Sciatic nerve (tissue), 2 donors: ENCODE measurements at places on chromosomes 6 and 20.

DNA sequence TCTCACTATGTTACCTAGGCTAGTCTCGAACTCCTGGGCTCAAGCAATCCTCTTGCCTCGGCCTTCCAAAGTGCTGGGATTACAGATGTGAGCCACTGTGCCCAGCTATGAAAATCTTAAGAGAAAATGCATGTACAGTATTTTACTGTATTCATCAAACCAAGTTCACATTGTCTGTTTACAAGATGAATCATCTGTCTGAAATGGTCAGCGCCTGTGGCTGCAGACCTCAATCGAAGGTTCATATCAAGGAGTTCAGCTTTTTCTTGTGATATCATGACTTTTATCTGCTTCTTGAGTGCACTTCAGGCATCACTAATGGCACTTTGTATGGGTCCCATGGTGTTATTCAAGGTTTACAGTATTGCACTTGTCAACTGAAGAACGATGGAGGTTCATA, 155.1 kb downstream of the SLC16A10 start:
- no peak for DNase-seq

DNA sequence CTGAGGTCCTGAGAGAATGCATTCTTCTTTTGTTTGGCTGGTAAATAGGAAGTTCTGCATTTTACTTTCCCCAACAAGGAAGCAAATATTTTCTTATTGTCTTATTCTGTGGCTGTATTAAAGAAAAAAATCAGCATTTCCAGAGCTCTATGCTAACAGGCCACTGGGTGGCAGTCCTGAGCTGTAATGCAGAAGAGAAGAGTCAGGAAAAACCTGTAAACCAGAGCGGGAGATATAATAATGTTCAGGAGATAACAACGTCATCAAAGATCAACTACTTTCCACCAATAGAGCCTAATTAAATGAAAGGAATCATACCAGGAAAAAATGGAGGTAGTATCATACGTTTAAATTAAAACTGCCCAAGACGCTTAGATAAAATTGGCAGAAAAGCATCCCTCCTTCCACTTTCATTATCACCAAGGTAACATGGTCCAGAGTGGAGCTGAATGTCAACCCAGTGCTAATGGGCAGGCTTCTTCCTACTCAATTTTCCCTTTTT, 55.6 kb upstream of the CARMIL1 start:
- DNase-seq = peak; percentile 84

DNA sequence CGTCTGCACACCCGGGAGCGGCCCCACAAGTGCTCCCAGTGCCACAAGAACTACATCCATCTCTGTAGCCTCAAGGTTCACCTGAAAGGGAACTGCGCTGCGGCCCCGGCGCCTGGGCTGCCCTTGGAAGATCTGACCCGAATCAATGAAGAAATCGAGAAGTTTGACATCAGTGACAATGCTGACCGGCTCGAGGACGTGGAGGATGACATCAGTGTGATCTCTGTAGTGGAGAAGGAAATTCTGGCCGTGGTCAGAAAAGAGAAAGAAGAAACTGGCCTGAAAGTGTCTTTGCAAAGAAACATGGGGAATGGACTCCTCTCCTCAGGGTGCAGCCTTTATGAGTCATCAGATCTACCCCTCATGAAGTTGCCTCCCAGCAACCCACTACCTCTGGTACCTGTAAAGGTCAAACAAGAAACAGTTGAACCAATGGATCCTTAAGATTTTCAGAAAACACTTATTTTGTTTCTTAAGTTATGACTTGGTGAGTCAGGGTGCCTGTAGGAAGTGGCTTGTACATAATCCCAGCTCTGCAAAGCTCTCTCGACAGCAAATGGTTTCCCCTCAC, 21.0 kb downstream of the PRDM1 start:
- DNase-seq = no peak

DNA sequence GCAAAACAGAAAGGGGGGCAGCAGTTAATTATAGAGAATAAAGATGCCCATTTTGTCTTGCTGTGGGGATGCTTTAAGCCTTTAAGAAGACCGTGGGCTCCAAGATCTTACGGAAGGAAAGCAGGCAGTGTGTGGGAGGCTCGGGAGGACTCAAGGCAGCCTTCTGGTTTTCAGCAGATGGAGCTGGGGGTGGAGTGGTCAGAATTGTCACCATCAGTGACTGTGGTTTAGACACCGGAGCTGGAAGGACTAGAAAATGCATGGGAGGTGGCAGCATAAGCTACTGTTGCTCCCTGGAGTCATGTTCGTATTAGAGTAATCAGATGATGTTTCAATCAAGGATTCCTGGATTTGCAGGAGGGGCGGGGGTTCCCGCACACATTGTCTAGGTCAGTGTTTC, 3.7 kb downstream of the PHACTR1 start:
- no peak for DNase-seq

DNA sequence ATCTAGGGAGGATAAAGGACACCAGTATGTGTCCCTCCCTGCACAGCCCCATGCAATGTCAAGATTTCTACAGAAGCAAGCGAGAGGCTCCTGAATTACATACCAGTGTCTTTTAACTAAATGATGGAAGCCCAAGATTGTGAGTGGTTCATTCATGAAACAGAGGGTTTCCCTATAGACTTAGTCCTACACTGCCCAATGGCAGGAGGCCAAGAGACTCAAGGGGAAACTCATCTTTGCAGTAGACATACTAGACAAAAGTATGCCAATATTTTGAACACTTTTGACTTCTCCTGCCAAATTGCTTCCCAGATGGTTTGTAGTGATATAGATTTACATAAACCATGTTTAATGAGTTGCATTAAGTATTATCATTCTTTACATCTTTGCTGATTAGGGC, 557.2 kb upstream of the JAG1 start:
- no peak for DNase-seq

DNA sequence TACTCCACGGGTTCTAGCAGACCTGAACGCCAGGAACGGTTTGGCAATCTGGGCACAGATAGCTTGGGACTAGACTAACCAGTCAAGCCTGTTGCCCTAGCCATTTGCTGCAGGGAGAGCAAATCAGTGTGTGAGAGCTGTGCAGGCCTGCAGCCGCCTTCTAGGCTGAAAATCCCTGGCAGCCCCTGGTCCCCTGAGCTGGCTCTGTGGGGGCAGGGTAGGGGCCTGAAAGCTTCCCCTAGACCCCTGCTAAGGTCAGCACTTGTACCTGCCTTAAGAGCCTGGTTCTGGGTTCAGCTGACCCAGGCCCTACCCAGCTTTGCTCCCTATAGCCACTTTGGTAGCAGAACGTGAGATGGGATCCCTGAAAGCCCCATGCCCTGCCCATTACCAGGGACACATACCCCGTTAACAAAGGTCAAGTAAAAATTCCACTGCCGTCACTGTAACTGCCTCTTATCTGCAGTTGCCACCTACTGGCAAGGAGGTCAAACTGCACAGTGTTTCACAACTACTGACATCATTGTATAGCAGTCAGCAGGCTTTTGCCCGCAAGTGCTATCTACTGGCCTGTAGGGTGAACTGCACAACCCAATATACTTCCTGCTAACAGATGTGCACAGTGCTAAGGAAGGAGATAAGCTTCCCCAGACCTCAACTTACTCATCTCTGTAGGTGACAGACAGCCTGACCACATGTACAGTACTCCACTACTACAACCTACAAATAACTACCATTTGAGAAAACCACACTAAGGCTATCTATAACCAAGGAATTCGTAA, 95.1 kb upstream of the OLIG3 start:
- no peak for DNase-seq

- DNase-seq = no peak
Measured at GRCh38 chr6:144263786-144264185, 21.3 kb upstream of the UTRN start.

GRCh38 chr20:57251344-57251743, 15.1 kb downstream of the BMP7 start:
- DNase-seq = no peak

DNA sequence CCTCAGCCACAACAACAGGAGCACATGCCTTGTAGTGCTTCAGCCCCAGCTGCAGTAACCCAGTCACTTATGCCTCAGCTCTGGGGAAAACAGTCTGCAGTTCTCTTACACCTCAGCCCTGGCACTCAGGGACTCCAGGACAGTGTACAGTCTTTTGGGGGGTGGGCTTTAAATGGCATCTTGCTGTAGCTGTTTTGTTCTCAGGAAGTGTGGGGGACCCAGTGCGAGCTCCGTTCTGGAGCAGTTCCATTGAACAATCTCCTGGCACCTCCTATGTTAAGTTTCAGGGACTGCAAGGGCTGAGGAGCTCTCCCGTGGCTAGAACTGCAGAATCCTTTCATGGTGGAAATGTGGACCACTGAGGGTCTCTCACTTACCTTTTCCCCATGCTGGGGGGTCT, 55.2 kb downstream of the PLCG1 start:
- no peak for DNase-seq

DNA sequence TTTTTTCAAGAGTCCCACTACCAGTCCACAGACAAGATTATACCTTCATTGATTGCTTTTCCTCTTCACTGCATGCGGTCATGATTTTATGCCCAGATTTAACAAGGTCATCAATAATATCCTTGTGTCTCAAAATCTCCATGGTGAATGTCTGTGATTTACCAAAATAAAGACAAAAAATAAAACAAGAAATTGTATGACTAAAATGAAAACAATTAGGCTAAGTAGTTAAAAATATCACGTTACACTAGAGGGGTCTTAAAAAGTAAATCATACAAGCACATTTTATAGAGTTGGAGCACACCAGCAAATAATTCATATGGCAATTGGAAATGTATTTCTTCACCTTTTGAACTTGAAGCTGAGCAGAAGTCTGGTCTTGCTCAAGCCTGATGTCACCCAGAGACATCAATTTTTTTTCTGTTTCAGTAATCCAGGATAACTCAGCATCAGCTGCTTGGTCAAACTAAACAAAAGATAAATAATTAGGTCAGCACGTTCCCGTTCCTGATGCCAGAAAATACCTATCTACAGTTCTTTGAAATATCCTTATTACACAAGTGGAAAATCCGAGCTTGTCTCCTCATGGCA, 125.4 kb downstream of the DST start:
- no peak for DNase-seq

DNA sequence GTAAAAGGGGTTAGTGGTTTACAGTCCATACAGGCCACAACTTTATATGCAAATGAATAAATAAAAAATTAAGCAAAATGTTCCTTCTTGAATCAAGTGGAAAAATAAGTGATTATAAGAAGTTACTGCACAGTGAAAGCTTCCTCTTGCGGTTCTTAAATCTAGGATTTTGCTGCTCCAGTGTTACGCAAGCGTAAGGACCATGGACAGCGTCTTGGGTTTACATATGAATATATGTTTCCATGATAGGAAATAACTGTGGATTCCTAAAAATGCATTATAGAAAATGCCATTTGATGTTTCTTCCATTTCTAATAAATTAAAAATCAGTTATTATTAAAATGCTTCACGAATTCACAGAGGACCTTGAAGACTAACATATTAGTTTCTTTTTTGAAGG, 176.6 kb upstream of the POU3F2 start:
- peak; percentile 57 for DNase-seq

DNA sequence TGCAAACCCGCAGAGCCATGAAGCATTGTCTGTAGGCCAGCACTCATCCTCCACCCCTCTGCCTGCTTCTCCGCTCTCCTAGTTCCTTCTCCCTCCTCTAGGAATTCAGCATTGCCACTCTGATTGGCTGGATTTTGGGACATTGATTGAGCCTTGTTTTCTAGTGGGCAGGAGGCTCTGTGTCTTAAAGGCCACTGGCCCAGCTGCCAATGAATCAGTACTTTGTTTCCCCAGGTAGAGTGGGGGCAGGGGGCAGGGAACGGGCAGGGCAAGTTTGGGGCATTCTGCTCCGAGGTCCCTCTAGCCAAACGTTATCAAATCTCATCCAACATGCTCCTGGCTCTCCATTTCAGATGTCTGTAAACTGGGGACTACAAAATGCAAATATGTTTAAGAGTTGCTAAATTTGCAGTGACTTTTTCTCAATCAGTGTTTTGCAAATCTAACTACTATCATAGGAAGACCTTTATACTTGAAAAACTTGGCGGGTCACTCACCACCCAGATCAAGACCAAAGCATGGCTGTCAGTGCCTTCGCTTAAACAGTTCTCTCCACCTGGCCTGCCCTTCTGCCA, 10.4 kb upstream of the BPI start:
- no peak for DNase-seq

DNA sequence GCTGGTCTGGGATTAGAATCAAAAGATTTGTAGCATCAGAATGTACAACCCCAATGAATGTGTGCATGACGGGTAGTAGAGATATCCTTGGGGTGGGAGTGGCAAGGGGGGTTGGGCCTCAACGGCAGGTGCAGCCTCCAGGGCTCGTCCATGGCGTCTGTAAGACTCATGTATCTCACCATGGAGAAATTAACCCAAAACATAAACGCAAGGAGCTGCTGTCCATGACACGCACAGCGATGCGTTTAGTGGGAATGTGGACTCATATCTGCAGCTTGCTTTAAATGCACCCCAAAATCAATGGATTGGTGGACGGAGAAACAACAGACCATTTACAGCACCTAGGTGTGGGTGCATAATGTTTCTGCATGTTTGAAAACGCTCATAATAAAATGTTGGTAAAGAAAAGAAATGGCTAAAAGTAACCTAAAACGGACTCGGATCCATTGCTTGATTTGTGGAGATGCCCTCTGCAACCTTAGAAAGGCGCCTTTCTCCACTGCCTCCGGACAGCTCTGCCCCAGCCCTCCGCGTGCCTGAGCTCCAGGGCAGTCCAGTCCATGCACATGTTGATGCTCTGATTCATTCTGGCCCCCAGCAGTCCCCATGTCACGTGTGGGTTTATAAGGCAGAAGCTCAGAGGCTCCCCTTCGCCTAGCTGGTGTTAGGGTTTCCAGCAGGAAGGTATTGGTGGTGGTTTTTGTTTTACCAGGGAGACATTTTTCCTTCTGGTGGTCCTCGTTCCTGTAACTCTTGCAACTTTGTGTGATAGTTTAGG, 24.5 kb downstream of the PYGB start:
- no peak for DNase-seq

GRCh38 chr6:26232940-26233648, 131.9 kb upstream of the BTN3A2 start:
- no peak for DNase-seq

GRCh38 chr6:33988121-33989015, 157.5 kb downstream of the GRM4 start:
- no peak for DNase-seq

DNA sequence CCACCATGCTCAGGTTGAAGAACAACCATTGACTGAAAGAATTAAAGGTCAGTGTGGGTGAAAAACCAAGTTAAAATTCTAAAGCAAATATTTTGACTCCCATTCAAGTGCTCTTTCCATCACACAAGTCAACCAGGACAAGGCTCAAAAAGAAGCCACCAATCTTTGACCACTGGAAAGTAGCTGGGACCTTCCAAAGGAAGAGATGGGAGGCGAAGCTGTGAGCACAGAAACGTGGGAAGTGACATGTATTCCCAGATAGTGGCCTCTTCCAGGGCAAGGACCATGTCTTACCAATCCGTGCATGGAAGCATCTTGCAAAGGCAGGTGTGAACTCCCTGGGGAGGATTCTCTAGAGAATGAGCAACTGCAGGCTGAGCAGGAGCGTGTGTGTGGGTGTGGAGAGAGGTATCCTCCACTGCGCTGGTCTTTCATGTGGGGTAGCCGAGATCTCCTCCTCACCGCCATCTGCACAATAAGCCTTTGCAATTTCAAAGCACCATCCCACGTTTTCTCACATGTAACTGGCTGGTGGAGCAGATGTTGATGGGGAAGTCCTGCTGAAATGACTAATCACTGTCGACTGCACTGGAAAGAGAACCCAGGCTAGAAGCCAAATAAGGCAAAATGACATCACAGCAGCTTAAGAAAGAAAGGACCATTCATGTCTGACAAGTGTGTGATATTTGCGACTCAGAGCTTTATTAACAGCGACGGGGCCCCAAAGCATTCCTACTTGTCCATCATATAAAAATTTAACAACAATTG, 189.4 kb upstream of the RREB1 start:
- no peak for DNase-seq
